ENCODE measurements at places on chromosomes 11 and 22.

- DNase-seq: no peak
These were observed 202.0 kb downstream of the NTM start for GRCh38 chr11:131572423-131572822.

- DNase-seq: peak; percentile 36
These were observed 113.1 kb upstream of the HSD17B12 start for GRCh38 chr11:43567396-43567975.

- DNase-seq: no peak
These were observed 14.1 kb upstream of the SYT8 start for GRCh38 chr11:1820463-1821325.

GRCh38 chr11:94835594-94835927, 67.4 kb downstream of the AMOTL1 start:
- DNase-seq: no peak

GRCh38 chr11:701741-702461, 4.1 kb upstream of the EPS8L2 start:
- no peak for DNase-seq

DNA sequence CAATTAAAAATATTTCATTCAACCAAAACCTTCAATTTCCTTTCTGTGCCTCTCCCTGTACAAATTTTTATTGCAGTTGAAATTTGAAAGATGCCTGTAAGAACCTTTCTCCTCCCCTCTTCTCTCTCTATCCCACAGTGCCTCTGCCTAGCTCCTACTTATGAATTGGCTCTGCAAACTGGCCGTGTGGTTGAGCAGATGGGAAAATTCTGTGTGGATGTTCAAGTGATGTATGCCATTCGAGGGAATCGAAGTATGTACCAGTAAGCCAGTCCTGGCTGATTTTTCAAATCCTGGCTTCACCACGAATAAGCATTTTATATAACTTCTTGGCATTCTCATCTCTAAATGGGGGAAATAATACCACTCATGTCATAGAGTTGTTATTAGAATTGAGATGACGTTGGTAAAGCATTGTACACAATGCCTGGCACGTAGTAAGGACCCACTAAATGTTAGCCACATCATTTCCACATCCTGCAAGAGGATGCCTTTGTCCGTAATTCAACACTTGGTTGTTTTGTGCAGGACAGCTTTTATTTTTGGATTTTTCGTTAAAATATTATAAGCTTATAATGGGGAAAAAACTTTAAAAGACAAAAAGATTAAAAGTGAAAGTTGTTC, 6.0 kb downstream of the DDX25 start:
- DNase-seq: no peak

DNA sequence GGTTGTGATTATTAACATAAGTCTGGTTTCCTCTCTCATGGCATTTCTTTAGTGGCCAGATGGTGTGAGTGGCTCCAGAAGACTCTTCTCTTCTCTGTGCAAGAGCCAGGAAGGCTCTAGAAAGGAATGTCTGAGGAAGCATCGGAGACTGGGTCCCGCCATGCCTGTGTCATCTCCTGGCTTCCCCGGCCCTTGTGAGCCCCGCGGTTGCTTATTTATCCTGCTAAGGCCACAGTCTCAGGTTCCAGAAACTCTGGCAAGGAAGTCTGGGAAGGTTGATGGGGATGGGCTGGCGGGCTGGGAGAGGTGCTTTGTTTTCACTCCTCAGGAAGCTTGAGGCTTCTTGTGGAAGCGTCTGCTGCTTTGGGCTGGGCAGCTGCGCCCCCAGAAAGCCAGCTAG, 18.9 kb downstream of the BCR start:
- DNase-seq: no peak

- no peak for DNase-seq
These were observed 36.3 kb downstream of the PPP2R1B start for GRCh38 chr11:111729831-111730311.

- DNase-seq: peak; percentile 25
These were observed 35.1 kb downstream of the EP300 start for GRCh38 chr22:41127451-41127850.

GRCh38 chr11:8294251-8294935, 30.7 kb upstream of the LMO1 start:
- DNase-seq: no peak

DNA sequence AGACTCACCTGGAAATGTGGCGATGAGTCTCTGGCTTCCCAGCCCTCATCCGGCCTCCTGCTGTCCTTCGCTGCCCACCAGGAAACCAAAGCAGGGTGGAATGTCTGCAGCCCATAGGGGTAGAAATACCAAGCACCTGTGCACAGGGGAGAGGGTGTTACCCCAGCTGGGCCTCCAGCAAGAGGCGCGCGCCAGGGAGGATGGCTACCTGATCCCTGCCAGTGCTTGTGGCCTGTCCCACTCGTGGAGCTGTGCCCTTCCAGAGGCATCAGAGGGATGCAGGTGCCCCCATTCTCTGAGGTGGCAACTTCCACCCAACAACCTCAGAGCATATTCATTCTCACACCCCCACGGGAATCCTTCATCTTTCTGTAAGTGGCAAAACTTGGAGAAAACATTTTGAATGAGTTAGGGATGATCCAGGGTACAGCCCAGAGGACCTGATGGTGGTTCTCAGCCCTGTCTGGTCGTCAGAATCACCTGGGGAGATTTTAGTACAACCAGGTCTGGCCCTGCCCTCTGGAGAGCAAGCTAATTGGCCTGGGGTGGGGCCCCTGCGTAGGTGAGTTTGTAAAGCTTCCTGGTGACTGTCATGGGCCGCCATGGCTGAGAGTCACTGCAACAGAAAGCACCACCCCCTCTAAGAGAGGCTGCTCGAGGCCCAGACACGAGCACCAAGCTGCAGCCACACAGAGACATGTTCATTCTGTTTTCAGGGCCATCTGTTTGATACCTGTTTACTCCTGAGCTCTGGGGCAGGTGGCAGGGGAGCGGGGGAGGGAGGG, 9.9 kb downstream of the SUN2 start:
- no peak for DNase-seq

DNA sequence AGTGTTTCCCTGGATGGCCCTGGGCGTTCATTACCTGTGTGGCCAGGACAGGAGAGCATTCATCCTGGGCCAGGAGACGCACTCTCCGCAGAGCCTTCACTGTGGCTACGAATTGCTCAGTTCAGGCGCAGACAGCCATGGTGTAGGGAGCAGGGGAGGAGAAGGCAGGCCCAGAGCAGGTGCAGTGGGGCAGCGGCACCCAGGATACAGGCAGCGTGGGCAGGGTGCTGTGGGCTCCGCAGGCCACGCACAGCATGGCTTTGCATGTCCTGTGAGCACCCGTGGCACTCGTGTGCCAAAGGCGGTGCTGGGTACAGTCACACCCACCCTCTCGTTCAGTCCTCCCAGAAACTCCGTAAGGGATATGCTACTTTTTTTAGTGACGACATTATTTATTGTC, 124.2 kb upstream of the B3GAT1 start:
- DNase-seq: no peak

- no peak for DNase-seq
These were observed 259.5 kb downstream of the BRD1 start for GRCh38 chr22:49567899-49568750.

GRCh38 chr22:44075022-44075421, 50.9 kb downstream of the PARVB start:
- DNase-seq: no peak

DNA sequence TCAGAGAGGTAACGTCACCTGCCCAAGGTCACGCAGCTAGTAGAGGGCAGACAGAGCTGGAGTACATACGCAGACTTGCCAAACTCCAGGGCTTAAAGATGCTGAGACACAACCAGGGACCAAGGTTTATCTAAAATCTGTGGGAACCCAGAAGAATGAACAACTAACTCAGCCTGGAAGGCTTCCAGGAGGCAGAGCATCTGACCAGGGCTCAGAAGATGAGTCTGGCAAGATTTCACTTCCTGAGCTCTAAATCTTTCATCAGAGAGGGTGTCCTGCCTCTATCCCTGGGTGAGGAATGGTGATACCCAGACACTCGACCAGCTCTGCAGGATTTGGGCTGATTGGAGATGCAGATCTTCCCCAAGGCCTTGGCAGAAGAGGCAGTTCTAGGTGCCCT, 9.1 kb downstream of the GAL3ST1 start:
- no peak for DNase-seq

- no peak for DNase-seq
These were observed 17.1 kb downstream of the APOL4 start for GRCh38 chr22:36184433-36185025.

DNA sequence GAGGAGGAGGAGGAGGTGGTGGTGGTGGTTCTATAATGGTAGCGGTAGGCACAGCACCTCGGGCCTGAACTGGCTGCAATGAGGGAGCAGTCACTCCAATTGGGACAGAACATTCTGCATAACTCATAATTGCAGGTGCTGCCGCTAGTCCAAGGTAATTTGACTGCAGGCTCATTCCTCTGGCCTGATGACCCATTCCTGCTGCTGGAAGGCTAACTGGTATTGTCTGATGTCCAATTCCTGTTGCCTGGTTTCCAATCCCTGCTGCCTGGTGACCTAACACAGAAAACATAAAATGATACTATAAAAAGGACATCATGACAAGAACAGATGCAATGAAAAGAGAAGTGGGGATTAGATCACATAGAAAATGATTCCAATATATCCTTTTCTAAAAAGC, 7.9 kb upstream of the AGBL2 start:
- DNase-seq: no peak

GRCh38 chr11:118169300-118170140, 6.9 kb downstream of the SCN2B start:
- DNase-seq: no peak

- peak; percentile 92 for DNase-seq
These were observed 6.8 kb upstream of the PLAAT3 start for GRCh38 chr11:63621071-63621470.

DNA sequence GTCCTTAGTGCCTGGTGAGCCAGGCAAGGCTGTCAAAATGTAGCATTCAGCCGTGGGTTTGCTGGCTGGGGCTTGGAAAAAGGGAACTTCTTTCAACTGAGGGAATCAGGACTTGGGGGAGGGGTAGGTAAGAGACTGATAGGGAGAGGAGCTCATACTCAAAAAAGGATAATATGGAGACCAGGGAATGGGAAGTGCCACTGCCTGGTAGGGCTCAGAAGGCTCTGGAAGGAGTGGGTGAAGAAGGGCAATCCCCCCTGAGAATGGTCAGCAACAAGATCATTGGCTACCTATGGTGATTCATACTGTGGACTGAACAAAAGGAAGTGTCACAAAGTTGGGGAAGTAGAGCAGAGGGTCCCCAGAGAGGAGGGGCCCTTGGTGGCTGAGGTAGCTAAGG, 1.9 kb downstream of the CNGA4 start:
- peak; percentile 80 for DNase-seq

DNA sequence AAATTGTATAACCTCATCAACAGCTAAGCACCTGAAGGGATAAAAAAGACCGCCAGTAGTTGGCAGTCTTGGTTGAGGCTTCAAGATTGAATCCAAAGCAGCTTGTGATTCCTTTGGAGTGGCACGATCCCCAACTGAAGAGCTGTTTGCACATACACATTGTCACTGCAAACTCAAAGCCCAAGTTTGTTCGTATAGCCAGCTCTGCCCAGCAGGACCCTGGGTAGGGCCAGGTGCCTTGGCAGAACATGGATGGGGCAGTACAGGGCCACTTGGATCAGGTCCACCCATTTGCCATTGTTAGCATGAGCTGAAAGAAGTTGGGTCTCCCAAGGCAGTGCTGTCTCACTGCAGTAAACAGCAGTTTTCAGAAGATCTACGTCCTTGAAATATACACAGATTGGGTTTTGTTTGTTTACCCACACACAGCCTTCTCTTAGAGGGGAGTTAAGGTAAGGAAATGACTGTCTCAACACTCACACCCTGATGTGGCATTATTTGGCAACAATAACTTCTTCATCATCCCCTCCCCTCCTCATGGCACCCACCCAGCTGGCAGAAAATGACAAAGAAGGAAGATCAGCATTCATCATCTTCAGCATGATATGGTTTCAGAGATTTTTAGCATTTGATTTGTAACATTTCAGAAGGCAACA, 132.9 kb downstream of the COMMD9 start:
- DNase-seq: no peak

DNA sequence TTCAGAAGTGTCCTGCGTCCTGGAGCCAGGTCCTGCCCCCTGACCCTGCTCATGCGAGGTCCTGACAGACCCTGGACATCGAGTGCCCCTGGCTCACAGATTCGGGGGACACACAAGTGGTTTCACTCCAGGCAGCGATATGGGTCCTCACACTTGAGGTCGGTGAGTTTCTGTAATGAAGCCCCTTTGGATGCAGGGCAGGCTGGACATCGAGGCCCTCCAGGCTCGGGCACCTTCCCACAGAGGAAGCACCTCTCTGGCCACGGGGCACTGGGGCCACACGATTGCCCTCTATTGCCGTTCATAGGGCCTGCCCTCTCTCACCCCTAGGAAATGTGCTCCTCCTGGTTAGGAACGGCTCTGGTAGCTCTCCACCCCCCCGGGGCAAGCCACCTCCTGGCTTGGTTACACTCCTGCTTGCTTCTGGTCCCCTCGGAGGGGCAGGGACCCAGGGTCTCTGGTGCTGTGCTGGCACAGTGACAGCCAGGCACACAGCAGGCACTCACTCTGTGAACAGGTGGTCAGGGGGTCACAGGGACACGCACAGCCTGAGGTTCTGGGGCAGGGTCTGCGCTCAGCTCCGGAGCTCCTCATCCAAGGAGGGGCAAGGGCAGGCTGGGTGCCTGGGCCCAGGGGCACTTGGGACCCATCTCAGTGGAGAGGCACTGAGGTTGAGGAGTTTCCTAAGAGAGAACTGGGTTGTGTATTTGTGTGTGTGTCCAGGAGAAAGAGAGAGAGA, 907.7 kb downstream of the BRD1 start:
- no peak for DNase-seq

DNA sequence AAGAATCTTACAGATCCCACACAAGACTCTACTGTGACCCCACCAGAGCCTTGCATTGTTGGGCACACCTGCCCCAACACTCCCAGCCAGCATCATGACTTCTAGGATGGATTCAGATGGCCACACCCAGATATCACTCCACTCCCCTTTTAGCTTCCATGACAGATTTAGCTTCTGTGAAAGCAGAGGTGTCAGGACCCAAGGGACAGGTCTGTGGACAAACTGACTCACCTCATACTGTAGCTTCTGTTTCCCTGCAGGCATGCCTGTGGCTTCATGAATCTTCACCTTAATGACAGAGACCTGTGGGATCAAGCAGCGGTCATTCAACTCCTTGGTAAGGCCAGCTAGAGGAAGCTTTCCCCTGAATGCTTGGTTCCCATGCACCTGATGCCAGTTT, 8.5 kb upstream of the TBC1D10A start:
- no peak for DNase-seq

DNA sequence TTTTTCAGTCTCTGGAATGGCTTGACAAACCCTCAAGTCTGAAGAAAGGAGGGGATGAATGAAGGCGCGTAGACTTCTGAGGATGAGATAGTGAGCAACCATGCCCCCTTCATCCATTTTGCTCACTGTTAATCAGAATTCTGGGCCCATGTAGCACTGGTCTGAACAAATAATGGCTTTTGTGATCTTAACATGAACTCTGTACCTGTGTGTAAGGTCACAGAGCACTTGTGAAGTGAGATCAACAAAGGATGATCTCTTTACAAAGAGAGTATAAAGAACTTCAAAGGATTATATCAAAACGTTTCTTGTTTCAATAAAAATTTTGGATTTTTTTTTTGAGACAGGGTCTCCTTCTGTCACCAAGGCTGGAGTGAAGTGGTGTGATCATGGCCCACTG, 976.7 kb downstream of the OPCML start:
- no peak for DNase-seq

Data from CD14-positive monocyte (primary cell).